T-helper 17 cell (primary cell): ENCODE measurements at places on chromosomes 4 and X. TPM values are rescaled to one million over a fixed set of nuclear protein-coding genes. Genes with fewer than 3 reads are reported as not detected.

STX18 gene
- total RNA-seq, result 27.8 TPM

DNA sequence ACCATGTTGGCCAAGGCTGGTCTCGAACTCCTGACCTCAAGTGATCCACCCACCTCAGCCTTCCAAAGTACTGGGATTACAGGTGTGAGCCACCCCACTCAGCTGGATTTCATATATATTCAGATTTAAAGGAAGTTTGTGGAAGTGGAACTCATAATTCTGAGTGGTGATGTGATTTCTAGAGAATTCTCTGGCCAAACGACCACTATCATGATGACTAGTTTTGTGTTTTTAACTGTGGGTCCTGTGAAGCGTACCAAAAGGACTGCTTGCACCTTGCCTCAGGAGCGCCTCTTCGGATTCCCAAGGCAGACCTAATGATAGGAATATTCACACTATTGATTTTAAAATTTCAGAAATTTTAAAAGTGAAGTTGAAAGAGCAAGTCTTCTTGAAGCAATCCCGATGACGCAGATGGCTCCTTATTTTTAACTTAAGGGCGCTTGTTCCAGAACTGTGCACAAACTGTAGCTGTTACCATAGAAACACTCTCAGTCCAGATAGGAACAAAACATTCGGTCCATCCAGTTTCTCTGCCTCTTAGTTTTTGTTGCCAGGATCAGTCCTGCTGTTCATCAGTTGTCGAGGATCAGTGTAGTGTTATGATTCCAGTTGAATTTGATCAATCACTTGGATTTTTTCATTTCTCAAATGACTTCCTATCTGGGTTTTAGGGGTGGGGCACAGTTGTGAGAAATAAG, 51.7 kb upstream of the CLCN4 start:
- H3K27me3 ChIP-seq, result no peaks in the 10 kb centered on the region
- no peak for DNase-seq
- no peak overlapping the region for H3K4me3 ChIP-seq

GRCh38 chrX:149286940-149287349, 218.2 kb downstream of the IDS start:
- DNase-seq, result peak; percentile 3
- no peak overlapping the region for H3K27ac ChIP-seq
- no peaks in the 10 kb centered on the region for H3K4me1 ChIP-seq
- H3K4me3 ChIP-seq, result no peak overlapping the region
- peaks cover 8% of the 10 kb centered on the region for H3K27me3 ChIP-seq

PPID gene
- total RNA-seq, result 17.5 TPM

GRCh38 chr4:80989921-80990544, 40.5 kb upstream of the BMP3 start:
- peaks cover 4% of the 10 kb centered on the region for H3K4me1 ChIP-seq
- no peak for DNase-seq
- no peak overlapping the region for H3K4me3 ChIP-seq
- no peak overlapping the region for H3K27ac ChIP-seq

SETD7 gene
- 29.7 TPM for total RNA-seq

DNA sequence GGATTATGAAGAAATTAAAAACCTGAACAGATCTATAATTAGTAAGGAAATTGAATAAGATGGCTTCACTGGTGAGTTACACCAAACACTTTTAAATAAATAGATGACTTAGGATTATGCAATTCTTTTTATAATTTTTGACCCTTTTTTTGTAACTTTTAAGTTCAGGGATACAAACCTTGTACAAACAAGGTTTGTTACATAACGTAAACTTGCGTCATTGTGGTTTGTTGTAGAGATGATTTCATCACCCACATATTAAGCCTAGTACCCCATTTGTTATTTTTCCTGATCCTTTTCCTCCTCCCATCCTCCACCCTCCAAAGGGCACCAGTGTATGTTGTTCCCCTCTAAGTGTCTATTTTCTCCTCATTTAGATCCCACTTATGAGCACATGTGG, 75.7 kb downstream of the CPEB2 start:
- no peak overlapping the region for H3K27ac ChIP-seq
- H3K36me3 ChIP-seq, result no peaks in the 10 kb centered on the region
- H3K4me1 ChIP-seq, result no peaks in the 10 kb centered on the region
- H3K4me3 ChIP-seq, result no peak overlapping the region
- H3K27me3 ChIP-seq, result no peaks in the 10 kb centered on the region

DNA sequence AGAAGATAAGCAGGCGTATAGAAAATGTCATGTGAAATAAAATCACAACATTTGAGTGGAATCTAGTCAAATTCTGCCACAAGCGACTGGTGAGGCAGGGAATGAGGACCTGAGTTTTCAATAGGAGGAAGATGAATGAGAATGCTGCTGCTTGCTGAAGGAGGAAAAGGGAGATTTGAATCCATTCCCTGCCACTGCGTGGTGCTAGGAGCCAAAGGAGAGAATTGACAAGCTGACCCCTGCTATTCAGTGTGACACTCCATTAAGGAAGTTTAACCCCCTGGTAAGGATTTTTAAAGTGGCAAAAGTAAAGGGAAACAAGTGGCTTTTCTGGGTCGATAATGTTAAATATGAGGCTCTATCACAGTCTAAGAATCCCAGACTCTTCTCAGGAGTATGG, 314.0 kb downstream of the NAF1 start:
- no peaks in the 10 kb centered on the region for H3K36me3 ChIP-seq
- no peaks in the 10 kb centered on the region for H3K4me1 ChIP-seq
- H3K27me3 ChIP-seq, result no peaks in the 10 kb centered on the region
